ENCODE measurements at places on chromosomes 7 and 10. TPM values are rescaled to one million over a fixed set of nuclear protein-coding genes. Genes with fewer than 3 reads are reported as not detected.

MCM10 gene
- 2.0 TPM for total RNA-seq

GRCh38 chr7:36116347-36117202 is 36.5 kb upstream of the EEPD1 start:
- peaks cover 5% of the 10 kb centered on the region for H3K4me1 ChIP-seq
- H3K27ac ChIP-seq: no peak overlapping the region
- H3K27me3 ChIP-seq: no peaks in the 10 kb centered on the region
- DNase-seq: no peak
- no peak overlapping the region for H3K4me3 ChIP-seq
- no peaks in the 10 kb centered on the region for H3K36me3 ChIP-seq

DNA sequence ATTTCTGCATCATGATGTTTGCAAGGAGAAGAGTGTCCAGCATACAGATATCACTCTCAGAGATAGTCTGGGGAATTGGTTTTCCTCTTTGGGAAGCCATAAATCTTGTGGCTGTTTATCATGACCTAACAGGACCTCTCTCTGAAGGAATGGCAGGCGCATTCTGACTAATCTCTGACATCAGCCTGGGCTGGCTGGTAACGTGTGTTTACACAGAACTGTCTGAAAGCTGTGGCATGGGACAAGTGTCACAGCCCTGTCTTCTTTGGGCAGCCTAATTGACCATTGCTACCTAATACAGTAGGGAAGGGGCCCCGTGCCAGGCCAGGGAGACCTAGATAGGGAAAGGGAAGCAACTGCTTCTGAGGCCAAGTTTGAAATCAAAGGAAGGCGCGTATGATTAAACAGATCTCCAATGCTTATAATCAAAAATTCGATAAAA is 73.9 kb upstream of the CABCOCO1 start:
- H3K27ac ChIP-seq: no peak overlapping the region
- no peaks in the 10 kb centered on the region for H3K4me1 ChIP-seq
- H3K27me3 ChIP-seq: no peaks in the 10 kb centered on the region
- no peak overlapping the region for H3K4me3 ChIP-seq
- no peaks in the 10 kb centered on the region for H3K36me3 ChIP-seq
- DNase-seq: no peak

GRCh38 chr7:1941464-1942242 is 271.6 kb downstream of the ELFN1 start:
- no peaks in the 10 kb centered on the region for H3K27me3 ChIP-seq
- no peak overlapping the region for H3K4me3 ChIP-seq
- H3K27ac ChIP-seq: no peak overlapping the region
- DNase-seq: peak; percentile 82

DNA sequence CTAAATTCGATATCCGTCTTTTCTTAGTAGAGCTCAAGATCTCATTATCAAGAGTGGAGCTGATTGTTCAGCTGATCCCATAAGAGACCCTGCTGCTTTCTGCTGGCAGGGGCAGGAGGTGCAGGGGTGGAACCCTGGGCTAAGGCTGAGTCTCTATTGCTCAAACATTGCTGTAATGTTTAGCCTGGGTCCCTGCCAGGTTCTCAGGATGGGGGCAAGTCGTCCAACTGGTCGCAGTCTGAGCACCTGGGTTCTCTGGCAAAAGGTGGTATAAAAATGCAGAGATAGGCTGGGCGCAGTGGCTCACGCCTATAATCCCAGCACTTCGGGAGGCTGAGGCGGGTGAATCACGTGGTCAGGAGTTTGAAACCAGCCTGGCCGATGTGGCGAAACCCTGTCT is 62.0 kb upstream of the NRBF2 start:
- no peaks in the 10 kb centered on the region for H3K36me3 ChIP-seq
- no peak overlapping the region for H3K27ac ChIP-seq
- H3K4me1 ChIP-seq: peaks cover 4% of the 10 kb centered on the region

- H3K4me1 ChIP-seq: peaks cover 18% of the 10 kb centered on the region
- H3K27me3 ChIP-seq: no peaks in the 10 kb centered on the region
- no peak overlapping the region for H3K4me3 ChIP-seq
Observed at GRCh38 chr7:28919510-28919909, 38.6 kb downstream of the TRIL start.

- no peaks in the 10 kb centered on the region for H3K27me3 ChIP-seq
- no peaks in the 10 kb centered on the region for H3K4me1 ChIP-seq
- no peak for DNase-seq
- H3K27ac ChIP-seq: no peak overlapping the region
Observed at GRCh38 chr10:115909037-115909436, 364.0 kb downstream of the GFRA1 start.

DNA sequence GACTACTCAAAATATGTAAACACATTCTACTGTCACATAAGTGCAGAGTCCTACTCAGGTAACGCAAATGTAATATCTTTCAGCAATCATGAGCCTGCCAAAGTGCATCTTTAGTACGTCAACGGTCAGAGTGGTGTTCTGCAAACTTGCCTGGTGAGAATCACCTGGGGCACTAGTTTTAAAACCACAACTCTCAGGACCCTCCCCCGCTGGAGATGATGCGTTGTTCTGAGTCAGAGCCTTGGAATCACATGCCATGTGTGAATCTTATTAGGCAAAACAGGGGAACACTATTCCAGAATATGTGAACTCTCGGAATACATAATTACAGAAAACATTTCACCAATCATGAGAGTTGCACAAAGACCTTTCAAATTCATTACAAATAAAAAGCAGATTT is 115.7 kb downstream of the TPK1 start:
- no peaks in the 10 kb centered on the region for H3K4me1 ChIP-seq
- no peak for DNase-seq
- H3K36me3 ChIP-seq: no peaks in the 10 kb centered on the region
- H3K4me3 ChIP-seq: no peak overlapping the region

DPP6 gene
- 8.7 TPM for total RNA-seq

DNA sequence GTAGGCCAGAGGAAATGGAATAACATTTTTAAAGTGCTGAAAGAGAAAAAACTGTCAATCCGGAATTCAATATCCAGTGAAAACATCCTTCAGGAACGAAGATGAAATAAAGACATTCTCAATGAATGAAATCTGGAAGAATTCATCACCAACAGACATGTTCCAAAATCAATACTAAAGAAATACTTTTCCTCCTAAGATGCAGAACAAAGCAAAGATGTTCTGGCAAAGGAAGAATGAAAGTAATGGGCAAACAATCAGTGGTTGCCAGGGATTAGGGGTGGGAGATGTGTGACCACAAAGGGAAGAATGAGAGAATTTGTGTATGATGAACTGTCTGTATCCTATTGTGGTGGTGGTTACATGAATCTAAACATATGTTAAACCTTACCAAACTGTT is 52.8 kb upstream of the EEPD1 start:
- no peak overlapping the region for H3K27ac ChIP-seq
- DNase-seq: no peak
- H3K4me1 ChIP-seq: peaks cover 4% of the 10 kb centered on the region
- no peak overlapping the region for H3K4me3 ChIP-seq
- H3K36me3 ChIP-seq: no peaks in the 10 kb centered on the region

SNCG gene
- 50.0 TPM for total RNA-seq

DNA sequence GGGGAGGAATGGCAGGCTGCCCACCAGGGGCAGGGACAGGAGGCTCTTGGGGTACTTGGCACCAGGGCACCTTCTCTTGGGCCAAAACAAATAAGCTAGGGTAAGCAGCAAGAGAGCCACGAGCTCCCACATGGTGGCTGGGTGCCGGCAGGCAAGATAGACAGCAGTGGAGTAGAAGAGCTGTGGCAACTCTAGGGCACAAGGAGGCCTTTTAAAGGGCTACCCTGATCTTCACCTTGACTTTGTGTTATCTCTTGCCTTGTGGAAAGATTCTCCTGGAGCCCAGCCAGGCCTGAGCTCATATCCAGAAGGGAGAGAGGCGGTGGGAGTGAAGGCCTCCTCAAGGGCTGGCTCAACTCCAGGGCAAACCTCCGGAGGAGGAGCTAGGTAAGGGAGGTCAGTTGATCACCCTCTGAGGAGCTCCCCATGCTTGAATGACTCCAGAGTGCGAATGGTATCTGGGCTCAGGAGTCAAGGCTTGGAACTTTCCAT is at the start of gene CYP17A1:
TSS of gene CYP17A1 (minus strand) at position 184 of the 492 bp plus-strand sequence. CDS start at position 132, 52 bp downstream.
- H3K4me3 ChIP-seq: no peak within 1 kb of the TSS
- H3K4me1 ChIP-seq: no peaks in the 10 kb centered on the region
- H3K27ac ChIP-seq: no peak within 1 kb of the TSS

GARIN1A gene
- total RNA-seq: 3.4 TPM

DNA sequence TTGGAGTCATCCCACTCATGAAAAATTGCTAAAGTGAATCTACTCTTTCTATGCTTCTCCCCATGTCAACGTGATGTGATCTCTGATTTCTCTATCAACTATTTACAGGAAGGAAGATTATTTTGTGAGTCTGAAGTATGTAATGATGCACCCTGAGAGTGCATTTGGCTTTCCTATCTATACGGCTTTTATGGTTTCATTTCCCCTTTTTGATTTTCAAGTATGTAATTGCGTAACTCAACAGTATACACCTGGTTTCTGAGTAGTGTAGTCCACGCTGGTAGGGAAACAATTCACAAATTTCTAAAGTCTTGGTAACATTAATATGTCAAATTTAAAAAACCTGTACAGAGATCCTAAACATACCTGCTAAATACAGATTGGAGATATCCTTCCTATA is 194.7 kb upstream of the SEMA3A start:
- no peak overlapping the region for H3K4me3 ChIP-seq
- no peak overlapping the region for H3K27ac ChIP-seq
- H3K4me1 ChIP-seq: no peaks in the 10 kb centered on the region
- DNase-seq: no peak

- no peak overlapping the region for H3K27ac ChIP-seq
- H3K36me3 ChIP-seq: no peaks in the 10 kb centered on the region
- peak; percentile 79 for DNase-seq
- H3K27me3 ChIP-seq: no peaks in the 10 kb centered on the region
- peaks cover 20% of the 10 kb centered on the region for H3K4me1 ChIP-seq
Observed at GRCh38 chr7:127415060-127415742, 22.7 kb upstream of the ZNF800 start.

DNA sequence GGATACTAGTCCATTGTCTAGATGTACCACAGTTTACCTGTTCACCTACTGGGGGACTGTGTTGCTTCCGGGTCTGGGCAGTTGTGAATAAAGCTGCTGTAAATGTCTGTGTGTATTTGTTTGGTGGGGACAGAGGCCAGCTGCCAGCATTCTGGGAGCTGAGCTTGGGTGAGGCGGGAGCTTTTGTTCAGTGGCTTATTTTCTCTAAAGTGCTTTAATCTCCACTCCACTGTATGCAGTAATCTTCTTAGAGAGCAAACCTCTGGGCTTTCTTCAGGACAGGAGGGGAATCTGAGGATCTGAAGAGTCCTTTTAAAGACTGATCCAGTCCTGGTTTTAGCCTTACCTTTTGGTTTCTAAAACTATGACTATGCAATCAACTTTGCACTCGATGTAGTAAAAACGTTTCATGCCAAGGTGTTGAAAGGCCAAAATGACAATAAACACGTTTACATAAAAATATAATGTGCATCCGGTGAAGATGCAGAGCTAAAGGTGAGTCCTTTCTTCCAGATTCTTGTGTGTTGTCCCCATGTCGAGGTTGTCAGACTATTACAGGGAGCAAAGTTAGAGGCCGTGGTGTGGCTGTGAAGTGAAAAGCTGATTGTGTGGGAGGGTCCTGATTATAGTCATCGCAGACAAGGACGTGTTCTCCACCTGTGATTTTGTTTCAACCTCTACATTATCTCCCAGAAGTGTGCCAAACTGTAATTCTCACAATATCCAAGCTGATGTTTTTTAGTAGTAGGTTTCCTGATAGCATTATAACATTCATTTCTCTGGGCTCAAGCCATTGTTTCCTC is 279.8 kb downstream of the CAMK1D start:
- no peak overlapping the region for H3K4me3 ChIP-seq
- DNase-seq: no peak
- H3K27ac ChIP-seq: no peak overlapping the region
- no peaks in the 10 kb centered on the region for H3K4me1 ChIP-seq

UNCX gene
- total RNA-seq: not detected

DNA sequence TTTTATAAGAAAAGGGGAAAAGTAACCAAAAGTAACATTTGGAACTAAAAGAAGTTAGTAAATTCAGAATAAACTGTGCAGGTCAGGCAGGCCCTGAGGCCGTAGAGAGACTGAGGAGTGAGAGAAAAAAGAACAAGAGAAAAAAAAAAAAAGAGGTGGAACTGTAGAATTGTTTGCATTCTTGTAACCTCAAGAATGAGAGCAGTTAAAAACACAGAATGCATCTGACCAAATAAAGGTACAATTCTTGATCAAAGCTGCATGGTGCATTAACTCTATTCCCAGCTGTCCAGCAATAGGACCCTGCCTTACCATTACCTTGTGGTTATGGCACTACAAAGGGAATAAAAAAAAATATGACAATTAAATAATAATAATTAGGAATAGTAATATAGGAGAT is 170.1 kb upstream of the SEMA3A start:
- no peaks in the 10 kb centered on the region for H3K4me1 ChIP-seq
- H3K27ac ChIP-seq: no peak overlapping the region
- DNase-seq: no peak
- no peaks in the 10 kb centered on the region for H3K27me3 ChIP-seq

DNA sequence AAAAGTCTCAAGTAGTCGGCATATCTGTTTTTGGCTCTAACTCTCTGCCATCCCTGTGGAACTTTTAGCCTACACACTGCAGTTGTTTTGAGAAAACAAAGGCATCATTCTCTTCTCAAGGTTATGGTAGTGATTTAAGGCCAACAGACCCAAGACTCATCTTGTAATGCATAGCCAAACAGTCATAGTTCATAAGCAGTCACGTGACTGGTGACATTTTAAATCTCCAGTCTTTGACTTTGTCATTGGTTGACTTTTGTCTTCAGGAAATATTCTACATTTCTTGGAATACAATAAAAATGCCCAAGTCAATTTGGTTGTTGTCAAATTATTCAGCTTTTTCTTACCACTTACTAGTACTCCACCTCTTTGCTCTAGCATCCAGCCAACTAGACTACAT is 114.8 kb downstream of the ANKRD30A start:
- H3K27me3 ChIP-seq: no peaks in the 10 kb centered on the region
- DNase-seq: no peak
- H3K36me3 ChIP-seq: no peaks in the 10 kb centered on the region
- H3K27ac ChIP-seq: no peak overlapping the region
- H3K4me1 ChIP-seq: no peaks in the 10 kb centered on the region

DNA sequence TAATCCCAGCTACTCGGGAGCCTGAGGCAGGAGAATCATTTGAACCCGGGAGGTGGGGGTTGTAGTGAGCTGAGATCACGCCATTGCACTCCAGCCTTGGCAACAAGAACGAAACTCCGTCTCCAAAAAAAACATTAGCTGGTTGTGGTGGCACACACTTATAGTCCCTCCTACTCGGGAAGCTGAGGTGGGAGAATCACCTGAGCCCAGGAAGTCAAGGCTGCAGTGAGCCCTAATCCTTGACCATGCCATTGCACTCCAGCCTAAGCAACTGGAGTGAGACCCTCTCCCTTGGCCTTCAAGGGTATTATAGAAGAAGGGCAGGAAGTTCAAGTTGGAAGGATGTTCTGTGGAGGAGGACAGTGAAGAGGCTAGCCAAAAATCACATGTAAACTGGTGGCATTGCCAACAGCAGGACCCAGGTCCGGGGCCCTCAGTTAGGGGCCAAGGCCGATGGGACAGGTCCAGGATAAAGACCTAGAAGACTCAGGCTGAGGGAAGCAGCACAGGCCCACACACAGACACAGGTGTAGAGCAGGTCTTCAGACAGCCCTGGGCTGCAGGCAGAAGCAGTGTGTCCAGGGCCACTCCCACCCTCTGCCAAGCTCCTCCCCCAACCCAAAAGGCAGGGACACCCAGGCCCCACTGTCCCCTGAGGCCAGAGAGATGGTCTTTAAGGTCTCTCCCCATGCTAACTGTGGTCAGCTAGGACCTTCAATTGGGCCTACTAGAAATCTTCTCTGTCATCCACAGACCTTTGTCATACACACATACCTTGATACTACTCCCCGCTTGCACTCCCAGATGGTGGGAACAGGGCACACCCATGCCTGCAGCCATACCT is 8.4 kb upstream of the SAMD8 start:
- no peak overlapping the region for H3K4me3 ChIP-seq
- no peaks in the 10 kb centered on the region for H3K36me3 ChIP-seq
- no peaks in the 10 kb centered on the region for H3K4me1 ChIP-seq
- no peak overlapping the region for H3K27ac ChIP-seq

SPDYE1 gene
- total RNA-seq: not detected

CRYGN gene
- total RNA-seq: 1.6 TPM

BAIAP2L1 gene
- 2.3 TPM for total RNA-seq
